ENCODE measurements at places on chromosomes 11 and 22.

GRCh38 chr22:44561139-44561840 lies 63.3 kb upstream of the RTL6 start:
- DNase-seq, result no peak

- DNase-seq, result no peak
Observed at GRCh38 chr11:123255909-123256308, 60.9 kb upstream of the CLMP start.

DNA sequence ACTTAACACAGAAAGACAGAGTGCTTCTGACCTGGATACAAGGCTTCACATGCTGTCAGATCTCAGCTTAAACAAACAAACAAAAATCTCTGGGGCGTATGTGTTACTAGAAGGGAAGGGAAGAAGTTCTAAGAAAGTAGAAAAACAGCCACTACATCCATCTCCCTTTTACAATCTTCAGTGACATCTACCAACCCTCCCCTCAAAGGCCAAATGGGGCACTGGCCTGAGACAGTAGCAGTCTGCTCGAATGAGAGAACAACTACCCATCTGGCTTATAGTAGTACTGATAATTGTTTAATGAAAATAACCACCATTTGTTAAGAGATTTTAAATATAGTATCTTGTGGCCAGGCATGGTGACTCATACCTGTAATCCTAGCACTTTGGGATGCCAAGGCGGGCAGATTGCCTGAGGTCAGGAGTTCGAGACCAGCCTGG lies 29.4 kb downstream of the CCDC83 start:
- DNase-seq, result no peak

DNA sequence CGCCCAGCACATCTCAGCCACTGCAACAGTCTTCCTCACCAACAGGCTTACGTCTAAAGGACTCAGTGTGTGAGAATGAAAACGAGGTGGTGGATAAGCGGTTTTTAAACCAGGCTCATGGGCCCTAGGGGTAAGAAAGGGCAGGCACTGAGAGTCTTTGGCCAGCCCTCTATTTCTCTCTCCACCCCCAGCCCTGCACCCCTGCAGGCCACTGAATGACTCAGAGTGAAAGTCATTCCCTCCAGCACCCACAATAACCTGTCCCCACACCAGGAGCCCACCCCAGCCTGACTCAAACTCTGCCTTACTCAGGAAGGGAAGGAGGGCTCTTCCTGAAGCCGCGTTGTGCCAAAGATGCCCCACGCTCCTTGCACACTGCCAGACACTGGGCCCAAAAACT lies 72.0 kb downstream of the LARGE1 start:
- no peak for DNase-seq

GRCh38 chr11:33543823-33544222 lies 156.8 kb downstream of the C11orf91 start:
- DNase-seq, result no peak

- DNase-seq, result no peak
Observed at GRCh38 chr11:83681031-83681781, 395.0 kb upstream of the CCDC90B start.

DNA sequence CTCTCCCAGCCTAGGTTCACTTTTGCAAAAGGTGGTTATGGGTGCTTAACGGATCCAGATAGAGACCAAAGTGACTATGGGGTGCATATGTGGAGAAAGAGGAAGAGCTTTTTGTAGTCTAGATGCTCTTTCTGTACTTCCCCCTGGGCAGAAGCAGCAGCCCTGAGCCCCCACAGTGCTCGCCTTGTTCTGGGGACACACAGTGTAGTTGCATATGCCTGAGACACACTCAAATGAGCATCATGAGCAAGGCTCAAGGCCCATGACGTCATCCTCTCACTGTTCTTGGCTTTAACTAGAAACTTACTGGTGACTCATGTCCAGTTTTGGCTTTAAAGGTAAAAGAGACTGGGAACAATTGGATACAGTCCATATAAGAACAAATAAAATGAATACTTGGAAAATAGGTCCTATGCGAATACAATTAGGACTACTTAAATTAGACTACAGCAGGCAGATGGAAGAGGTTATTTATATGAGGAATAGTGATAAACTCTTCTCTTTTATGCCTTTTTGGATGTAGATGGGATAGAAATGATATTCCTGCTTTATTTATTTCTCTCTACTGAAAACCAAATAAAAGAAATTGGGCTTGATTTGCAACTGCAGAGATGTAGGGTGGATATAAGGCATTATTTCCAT lies 20.1 kb upstream of the PEX26 start:
- no peak for DNase-seq

- no peak for DNase-seq
Observed at GRCh38 chr11:119346605-119347004, at the start of gene MFRP. TSS of gene MFRP (minus strand) at chr11:119346705. CDS start at chr11:119346513, 192 bp downstream.

- DNase-seq, result peak; percentile 1
Observed at GRCh38 chr11:48307760-48308386, 1.9 kb downstream of the OR4S1 start.

- DNase-seq, result no peak
Observed at GRCh38 chr11:67105964-67106363, 13.1 kb upstream of the KDM2A start.

DNA sequence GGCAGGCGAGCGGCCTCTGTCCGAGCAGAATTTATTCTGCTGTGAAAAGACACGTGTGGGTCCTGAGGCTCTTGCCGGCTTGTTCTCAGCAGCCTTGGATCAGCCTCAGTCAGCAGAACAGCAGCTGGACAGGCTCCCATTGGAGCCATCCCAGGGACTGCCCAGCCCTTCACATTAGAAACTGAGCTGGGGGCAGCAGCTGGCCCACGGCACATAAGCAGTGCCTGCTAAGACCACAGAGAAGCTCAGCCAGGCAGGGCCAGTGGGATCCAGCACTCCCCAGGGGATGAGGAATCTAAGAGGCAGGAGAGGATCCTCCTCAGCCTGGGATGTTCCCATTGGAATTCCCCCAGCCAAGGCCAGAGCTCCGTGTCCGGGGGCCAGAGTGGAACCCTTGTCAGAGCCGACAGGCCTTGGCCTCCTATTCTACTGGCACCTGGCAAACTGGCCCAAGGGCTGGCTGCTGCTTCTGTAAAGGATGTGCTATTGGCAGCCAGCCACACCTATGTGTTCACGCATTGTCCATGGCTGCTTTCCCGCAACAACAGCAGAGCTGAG lies 18.2 kb downstream of the RTN4R start:
- DNase-seq, result no peak

GRCh38 chr11:131095511-131096185 lies 179.4 kb upstream of the SNX19 start:
- DNase-seq, result no peak

DNA sequence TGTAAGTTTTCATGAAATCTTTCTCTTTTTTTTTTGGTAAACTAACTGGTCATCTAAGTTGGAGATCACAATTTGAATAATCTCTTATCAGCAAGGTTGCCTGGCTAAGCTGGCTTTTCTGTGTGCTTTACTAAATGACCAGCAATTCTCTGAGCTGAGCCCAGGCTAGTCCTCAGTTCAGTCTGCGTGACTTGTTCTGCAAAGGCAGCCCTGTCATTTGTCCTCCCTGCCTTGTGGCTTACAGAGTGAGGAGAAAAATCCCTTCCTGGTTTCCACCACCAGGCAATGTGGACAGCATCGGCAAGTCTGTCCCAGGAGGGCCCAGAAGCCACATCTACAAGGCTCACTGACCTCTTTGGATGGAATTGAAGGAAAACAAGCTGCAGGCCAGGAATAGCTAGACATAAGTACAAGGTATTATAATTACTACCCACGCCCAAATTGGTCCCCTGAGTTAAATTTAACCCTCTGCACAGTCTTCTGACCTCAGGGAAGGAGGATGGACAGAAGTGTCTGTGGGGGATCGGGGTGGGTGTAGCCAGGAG lies 108.6 kb downstream of the SCN3B start:
- no peak for DNase-seq

- no peak for DNase-seq
Observed at GRCh38 chr11:126597041-126597440, 241.6 kb downstream of the ST3GAL4 start.

DNA sequence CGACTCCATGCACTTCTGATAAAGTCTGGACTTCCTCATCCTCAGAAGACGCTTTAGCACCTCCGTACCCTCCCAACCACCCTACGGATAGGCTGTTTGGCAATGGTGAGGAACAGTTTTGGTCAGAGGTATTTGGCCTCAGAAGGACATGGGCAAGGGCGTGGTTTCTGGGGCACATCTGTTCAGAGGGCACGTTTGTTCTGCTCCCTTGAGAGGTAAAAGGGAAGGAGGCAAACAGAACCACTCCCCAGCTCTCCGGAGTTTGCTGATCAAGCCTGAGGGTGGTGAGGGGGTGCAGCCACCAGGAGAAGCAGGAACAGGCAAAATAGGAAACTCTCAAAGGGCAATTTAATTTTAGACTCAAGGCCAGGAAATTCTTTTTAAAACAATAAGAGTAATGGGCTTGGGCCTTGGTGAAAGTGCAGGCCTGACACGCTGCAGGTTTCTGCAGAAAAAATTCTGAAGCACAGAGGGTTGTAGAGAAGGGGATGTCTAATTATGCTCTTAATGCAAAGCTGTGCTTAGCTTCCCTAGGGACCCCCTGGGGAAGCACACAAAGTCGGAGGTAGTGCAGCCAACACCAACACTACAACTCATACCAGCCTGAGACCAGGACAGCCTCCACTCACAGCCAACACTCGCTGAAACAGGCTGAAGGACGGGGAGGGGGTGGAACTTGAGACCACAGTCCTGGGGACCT lies 23.3 kb downstream of the ETS1 start:
- no peak for DNase-seq

GRCh38 chr11:23078289-23078971 lies 218.2 kb upstream of the CCDC179 start:
- DNase-seq, result no peak

- no peak for DNase-seq
Observed at GRCh38 chr11:11427140-11427539, 74.1 kb upstream of the CSNK2A3 start.

DNA sequence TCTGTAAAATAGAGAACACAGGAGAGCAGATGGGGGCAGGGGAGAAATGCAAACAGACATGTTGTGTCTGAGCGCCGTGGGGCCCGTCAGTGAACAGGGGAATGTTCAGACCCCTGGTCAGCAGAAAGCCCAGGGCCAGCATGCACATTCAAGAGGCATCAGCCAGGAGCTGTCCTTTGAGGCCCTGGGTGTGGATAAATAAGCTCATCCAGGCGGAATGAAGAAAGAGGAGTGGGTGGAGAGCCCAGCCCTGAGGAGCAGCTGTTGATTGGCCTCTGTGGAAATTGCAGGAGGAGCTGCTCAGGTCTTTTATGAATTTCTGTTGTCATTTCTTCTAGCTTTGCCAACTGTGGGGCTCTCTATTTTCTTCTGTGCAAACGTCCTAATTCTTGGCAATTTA lies 49.7 kb upstream of the CECR2 start:
- DNase-seq, result no peak

GRCh38 chr11:117643606-117644300 lies 153.3 kb downstream of the DSCAML1 start:
- no peak for DNase-seq

DNA sequence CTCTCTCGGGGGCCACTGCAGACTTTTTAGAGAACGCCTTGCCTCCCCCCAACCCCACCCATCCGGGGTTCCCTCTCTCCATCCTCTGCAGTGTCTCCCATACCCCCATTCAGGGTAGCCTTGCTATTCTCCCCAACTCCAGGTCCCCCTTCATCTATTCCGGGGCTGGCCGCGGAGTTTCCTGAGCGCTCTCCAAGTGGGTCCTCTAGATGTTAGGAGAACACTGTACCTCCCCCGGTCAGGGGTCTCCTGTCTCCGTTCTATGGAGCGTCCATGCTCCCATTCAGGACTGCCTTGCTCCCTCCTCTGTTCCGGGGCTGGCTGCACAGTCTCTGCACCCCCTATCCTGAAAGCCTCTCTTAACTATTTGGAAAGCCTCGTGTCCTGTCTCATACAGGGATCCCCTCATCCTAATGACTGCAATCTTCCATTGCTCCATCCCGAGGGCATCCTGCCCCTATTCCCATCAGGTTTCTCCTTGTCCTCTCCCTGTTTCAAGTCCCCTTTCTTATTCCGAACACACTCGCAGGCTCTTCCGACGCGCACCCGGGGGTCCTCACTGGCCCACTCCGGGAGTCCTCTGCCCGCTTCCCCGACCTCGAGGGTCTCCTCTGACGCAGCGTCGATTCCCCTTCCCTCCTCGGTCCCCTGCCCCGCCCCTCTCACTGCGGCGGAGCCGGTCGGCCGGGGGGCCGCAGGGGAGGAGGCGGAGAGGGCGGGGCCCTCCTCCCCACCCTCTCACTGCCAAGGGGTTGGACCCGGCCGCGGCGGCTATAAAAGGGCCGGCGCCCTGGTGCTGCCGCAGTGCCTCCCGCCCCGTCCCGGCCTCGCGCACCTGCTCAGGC lies at the start of gene NEFH:
Gene NEFH (plus strand): TSS at position 802 of the 845 bp plus-strand sequence. CDS start 45 bp downstream, outside the sequence.
- DNase-seq, result no peak

GRCh38 chr11:74468058-74468457 lies 709 bp upstream of the KCNE3 start:
- no peak for DNase-seq

GRCh38 chr11:16744128-16744725 lies 5.8 kb downstream of the C11orf58 start:
- no peak for DNase-seq

GRCh38 chr11:12915093-12915492 lies 94.0 kb upstream of the RASSF10 start:
- no peak for DNase-seq

- DNase-seq, result no peak
Observed at GRCh38 chr22:48663297-48663696, 1164.4 kb downstream of the BRD1 start.

- no peak for DNase-seq
Observed at GRCh38 chr11:290621-291231, 1.8 kb downstream of the PGGHG start.

- DNase-seq, result no peak
Observed at GRCh38 chr22:46135611-46136485, 14.5 kb upstream of the PPARA start.
